ENCODE measurements at places on chromosomes 7 and 10.

DNA sequence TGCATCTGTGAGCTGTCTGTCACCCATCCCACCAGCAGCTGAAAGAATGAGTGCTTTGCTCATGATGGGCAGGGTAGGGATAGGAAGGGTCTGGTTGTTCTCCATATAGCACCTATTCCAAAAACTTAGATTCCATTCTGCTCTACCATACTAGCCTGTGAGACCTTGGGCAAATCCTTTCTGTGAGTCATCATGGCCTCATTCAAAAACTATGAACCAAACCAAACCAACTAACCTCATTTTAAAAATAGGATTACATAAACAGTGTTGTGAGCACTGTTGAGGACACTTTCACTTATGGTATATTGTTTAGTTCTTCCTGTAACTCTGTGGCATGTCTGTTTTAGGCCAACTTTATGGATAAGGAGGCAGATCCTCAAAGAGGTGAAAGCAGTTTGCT is 30.9 kb upstream of the STEAP4 start:
- DNase-seq: no peak

DNA sequence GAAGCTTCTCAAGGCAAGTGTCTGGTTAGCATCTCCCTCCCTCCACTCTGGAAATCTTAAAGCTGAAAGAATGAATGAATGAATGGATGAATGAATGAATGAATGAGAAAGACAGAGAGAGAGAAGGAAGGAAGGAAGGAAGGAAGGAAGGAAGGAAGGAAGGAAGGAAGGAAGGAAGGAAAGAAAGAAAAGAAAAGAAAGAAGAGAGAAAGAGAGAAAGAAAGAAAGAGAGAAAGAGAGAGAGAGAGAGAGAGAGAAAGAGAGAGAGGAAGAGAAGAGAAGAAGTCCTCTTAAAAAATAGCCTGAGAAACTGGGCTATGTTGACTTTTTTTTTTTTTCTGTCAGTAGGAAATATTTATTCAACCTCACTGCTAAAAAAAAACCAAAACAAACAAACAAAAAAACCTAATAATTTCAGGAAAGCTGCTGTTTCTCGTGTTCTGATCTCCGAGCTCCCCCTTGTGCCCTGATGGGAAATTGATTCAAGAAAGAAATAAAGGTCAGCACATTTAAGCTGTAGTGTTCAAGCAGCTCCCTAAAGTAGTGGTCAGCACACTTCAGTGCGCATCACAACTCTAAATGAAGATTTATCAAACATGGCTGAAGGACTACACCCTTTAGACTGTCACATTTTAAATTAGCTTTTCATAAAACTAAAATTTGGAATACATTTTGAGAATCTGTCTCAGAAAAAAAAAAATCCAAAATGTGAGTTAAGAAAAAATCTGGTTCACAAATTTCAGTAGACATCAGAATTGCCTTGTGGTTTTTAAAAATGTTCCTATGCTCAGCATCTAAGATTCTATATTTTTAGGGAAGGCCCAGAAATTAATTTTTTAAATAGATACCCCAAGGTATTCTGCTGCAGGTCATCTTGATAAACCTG is 154.3 kb downstream of the ELAPOR2 start:
- peak; percentile 52 for DNase-seq

- no peak for DNase-seq
These were observed 4.6 kb upstream of the NOBOX start for GRCh38 chr7:144408121-144408520.

GRCh38 chr7:130529417-130529816 is 37.5 kb downstream of the MEST start:
- DNase-seq: no peak

DNA sequence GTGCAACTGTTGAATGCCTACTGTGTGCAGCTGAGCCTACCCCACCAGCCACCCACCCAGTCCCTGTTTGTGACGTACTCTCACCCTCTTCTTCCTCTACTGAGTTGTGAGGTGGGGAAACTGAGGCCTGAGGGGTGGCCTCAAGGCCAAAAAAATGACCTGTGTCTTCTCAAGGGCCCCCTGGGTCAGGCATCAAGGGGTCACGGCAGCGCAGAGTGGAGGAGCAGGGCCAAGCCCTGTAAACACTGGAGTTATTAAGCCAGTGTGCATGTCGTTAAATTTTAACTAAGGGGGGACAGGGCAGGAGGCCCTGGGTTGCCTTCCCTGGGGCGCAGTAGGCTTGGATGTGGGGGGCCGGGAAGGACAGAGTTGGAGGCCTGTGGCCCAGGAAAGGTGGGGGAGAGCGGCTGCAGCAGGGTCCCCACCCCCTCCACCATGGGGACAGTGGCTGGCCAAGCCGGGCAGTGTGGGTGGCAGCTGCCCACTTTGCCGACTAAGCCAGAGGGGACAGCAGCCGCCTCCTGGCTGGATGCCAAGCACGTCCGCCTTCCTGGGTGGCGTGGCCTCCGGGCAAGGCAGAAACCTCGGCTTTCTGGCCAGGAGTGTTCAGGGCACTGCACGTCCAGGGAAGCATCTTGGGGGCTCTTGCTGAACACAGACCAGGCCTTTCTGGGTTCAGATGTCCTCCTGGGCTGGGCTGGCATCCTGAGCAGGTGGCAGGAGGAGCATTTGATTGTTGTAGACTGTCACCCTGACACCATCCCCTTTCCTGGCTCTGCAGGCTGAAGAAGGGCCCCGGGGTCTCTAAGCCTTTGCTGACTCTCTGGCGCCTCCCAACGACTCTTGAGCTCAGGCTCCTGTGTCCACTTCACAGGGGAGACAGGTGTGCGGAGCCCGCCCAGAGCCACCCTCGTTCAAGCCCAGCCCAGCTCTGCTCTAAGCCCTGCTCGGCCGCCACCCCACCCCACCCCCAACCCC is 1.9 kb downstream of the SLC29A4 start:
- DNase-seq: no peak

- peak; percentile 61 for DNase-seq
These were observed 334.4 kb downstream of the SUGCT start for GRCh38 chr7:40468891-40469864.

GRCh38 chr10:77231884-77232610 is 405.6 kb downstream of the KCNMA1 start:
- DNase-seq: no peak

GRCh38 chr10:11404901-11405300 is 206.5 kb downstream of the USP6NL start:
- DNase-seq: no peak

DNA sequence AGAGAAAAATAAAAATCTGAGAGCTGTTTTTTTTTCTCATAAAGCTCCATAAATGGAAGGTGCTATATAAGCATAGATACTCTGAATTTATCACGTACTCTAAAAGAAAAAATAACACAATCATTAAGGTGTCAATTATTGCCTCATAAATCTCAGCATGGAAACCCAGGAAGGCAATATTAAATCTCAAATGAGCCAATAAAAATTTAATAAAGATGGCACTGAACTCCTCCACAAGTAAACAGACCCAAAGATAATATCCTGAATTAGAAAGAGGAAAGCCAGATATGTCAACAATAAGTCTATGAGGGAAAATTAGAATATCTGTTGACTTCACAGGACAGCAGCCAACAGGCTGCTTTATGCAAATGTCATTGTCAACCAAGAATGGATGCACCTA is 66.5 kb downstream of the CDK6 start:
- DNase-seq: no peak

GRCh38 chr10:79063071-79063491 is 5.7 kb upstream of the ZMIZ1 start:
- no peak for DNase-seq

DNA sequence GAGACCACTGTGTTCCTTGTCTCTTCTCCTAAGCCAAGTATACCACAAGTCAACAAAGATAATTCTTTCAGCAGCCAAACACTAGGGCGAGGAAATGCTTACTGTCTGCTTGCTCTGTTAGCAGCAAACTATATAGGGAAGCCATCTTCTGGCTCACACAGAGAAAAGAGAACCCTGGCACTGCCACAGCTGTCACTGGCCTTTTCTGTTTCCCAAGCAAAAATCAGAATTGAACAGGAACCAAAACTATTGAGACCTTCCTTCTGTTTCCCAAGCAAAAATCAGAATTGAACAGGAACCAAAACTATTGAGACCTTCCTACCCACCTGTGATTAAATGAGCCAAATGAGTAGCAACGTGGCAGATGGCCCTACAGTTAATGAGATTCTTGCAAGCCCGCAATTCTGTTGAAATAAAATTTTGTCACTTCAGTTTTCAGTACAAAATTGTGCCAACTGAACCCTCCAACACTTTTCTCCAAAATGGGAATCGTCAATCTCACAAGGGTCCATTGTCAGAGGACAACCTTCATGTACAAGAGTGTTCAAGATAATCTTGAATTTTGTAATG is 54.5 kb downstream of the LRRTM3 start:
- no peak for DNase-seq

GRCh38 chr7:52705768-52706167 is 329.7 kb upstream of the POM121L12 start:
- DNase-seq: no peak

- no peak for DNase-seq
These were observed 2.4 kb upstream of the WDFY4 start for GRCh38 chr10:48682265-48682664.

GRCh38 chr7:79787623-79788022 is 334.2 kb upstream of the MAGI2 start:
- no peak for DNase-seq

GRCh38 chr7:31408140-31408729 is 67.7 kb upstream of the NEUROD6 start:
- peak; percentile 86 for DNase-seq

DNA sequence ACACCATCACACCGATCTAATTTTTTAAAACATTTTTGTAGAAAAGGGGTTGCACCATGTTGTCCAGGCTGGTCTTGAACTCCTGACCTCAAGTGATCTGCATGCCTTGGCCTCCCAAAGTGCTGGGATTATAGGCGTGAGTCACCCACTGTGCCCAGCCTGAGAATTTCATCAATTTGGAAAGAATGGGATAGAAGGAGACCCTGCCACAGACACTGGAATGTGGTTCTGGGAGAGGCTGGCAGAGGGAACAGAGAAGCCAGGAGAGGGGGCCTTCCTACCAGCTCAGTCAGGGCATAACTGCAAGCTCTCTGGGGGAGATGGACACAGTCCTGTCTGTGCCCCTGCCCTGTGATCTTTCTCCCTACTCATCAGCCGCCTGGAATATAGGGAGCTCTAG is 42.1 kb upstream of the MKRN1 start:
- DNase-seq: no peak

GRCh38 chr10:14556285-14556956 is 218.3 kb downstream of the FAM107B start:
- DNase-seq: no peak

DNA sequence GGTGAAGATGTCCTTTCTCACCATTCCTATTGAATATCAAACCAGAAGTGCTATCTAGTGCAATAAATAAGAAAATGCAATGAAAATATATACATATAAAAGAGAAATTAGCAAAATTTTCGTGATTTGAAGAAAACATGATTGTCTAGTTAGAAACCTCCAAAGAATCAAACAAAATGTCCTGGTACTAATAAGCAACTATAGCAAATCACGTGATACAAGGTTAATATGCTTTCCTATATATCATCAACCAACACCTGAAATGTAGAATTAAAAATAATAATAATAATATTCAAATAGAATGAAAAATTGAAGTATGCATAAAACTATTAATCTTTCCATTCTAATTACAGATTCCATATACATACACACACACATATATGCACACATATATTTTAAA is 183.9 kb upstream of the POM121L12 start:
- DNase-seq: no peak

GRCh38 chr10:128147064-128147463 is 20.8 kb upstream of the MKI67 start:
- DNase-seq: no peak

DNA sequence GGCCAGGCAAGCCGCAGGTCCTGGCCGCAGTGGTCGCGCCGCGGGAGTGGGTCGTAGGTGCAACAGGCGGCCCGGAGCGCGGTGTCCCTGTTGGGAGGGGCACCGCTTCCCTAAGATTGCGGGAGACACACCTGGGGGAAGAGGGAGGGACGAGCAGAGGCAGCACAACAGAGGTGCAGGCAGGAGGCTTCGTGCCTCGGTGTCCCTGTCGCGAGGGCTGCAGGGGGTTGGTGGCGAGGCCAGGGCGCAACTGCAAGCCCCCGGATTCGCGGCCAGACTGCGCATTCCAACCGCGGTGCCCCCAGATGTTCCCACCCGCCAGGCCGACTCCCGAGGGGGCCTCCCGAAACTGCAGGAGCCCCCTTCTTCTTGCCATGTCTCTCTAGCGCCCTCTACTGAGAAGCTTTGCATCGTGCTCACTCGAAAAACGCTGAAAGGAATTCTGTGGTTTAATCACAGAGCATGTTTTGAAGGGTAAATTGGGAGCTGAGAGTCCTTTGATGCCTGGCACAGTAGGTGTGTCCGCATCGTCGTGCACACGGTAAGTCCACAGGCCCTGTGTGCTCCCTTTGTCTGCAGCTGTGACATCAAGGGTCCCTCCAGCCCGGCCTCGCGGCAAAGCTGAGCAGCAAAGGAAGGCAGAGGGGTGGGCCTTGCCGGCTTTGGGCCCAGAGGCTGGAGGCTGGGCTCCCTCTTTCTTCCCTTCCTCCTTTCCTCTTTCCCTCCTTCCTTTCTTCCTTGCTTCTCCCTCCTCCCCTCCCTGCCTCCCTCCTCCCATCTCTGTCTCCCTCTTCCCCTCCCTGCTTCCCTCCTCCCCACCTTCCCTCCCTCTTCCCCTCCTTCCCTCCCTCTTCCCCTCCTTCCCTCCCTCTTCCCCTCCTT is 6.2 kb upstream of the MBL2 start:
- DNase-seq: no peak

DNA sequence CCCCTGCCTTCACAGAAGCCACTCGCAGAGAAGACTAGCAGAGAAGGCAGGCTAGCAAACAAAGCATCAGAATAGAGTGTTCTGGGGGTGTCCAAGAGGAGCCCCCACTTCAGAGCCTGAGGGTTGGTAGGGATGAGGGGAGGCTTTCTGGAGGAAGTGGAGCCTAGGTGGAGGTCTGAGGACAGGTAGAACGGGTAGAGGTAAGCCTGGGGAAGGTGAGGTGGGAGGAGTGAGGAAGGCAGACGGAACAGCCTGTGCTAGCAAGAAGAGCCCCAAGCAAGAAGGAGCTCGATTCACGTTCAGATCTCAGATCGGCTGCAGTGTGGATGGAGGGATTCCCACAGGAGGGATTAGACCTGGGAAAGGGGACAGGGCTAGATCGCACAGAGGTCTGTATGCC is 66.0 kb upstream of the DUSP5 start:
- no peak for DNase-seq

DNA sequence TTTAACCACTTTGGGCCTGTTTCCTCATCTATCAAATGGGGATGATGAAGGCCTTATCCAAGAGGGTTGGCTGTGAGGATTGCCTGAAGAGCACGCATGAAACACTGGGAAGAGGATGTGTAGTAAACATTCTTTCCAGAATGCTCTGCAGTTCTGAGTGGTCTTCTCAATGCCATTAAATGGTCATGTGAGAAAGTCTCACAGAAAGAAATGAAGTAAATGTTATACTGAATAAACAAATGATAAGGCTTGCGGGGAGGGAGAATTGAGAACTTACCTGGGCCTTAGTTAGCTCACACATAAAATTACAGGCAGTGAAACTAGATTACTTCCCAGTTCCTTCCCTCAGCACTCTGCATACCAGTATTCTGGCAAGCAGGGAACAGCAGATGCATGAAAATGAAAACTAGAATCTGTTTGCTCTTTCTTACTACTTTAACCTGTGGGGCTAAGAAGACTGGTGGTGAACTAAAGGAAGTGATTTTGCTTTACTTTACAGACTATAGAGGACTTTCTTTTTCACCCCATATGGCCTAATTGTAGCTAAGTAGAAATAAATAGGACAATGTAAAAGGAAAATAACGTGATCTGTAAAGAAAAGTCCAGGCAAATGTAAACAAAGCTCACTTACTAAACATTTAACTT is 135.3 kb upstream of the CCDC6 start:
- no peak for DNase-seq

GRCh38 chr10:71711052-71711623 is 8.4 kb downstream of the C10orf105 start:
- DNase-seq: no peak

All from LoVo (cell line).